ENCODE measurements at places on chromosomes 13 and 19.
A peak's percentile ranks its signal among the peaks of the same experiment; 100 is the strongest.

- DNase-seq: no peak
Observed at GRCh38 chr13:100800283-100800875, 125.8 kb upstream of the TMTC4 start.

GRCh38 chr19:16661480-16662034 lies 618 bp downstream of the TMEM38A start:
- no peak for DNase-seq

DNA sequence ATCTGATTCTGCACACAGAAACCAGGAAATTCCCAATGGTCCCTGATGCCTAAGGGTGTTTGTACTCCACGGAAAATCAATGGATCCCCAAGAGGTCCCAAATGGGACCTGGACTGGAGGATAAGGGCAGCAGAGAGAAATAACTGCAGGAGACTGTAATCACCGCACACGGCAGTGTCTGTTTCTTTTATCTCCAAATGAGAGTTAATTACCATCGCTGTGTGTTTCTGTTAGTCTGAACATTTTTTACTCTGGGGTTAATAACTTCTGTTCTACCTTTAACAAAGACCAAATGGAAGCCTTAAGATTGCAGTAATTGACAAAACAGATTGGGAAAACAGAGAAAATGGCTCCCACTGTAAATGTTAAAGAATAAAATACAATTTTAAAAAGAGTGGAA lies 320.9 kb downstream of the DCLK1 start:
- peak; percentile 85 for DNase-seq

GRCh38 chr13:35140321-35140720 lies 198.3 kb downstream of the NBEA start:
- DNase-seq: peak; percentile 64

DNA sequence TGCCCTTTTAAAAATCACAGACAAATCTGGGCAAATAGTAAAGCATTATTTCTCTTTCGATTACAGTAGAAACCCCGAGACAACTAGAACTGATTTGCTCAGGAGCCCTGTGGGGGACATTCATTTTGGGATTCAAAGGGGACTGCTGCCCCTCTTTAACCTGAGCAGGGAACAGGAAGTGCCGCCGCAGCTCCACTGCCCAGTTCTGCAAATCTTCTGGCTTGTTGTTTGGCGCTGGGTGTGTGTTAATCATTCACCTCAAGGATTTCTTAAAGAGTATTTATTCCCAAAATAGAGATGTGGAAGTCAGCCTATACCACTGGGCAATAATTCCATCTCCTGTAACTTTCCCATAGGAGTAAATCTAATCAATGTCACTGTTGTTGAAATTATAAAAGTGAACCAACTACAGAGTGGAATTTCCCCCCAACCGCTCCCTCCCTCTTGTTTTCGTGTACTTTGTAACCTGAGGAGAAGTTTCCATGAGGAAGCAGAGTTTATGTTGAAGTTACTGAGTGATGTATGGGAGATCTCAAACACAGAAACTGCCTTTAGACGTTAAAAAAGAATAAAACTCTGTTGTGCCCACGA lies 515.8 kb downstream of the KLF12 start:
- DNase-seq: no peak

GRCh38 chr13:51360489-51360888 lies 21.0 kb downstream of the SERPINE3 start:
- no peak for DNase-seq

GRCh38 chr13:31264151-31264550 lies 64.4 kb downstream of the B3GLCT start:
- DNase-seq: no peak

DNA sequence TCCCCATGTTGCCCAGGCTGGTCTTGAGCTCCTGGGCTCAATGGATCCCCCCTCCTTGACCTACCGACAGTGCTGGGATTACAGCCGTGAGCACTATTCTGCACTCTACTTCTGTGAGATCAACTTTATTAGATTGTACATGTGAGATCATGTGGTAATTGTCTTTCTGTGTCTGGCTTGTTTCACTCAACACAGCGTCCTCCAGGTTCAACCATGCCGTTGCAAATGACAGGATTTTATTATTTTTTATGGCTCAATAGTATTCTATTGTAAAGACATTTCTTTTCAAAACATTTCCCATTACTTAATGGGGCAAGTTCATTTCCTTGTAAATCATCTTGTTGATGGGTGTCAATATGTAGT lies 1.5 kb upstream of the OBI1 start:
- no peak for DNase-seq

DNA sequence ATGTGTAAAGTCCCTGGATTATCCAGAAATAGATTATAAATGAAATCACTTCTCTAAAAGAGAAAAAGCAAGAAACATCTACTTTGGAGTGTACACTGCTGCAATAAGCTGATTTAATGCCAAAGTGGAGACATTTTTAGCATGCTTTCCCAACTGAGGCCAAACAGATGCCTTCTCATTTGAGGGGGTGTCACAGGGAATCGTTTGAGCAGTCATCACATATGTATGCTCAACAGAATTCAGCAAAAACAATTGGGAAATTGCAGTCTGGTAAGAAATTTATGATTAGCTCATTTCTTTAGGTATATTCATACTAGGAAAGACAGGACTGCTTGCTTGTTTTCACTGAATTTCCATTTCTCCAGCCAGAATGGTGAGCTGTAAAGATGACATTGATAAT lies 27.3 kb upstream of the TPP2 start:
- no peak for DNase-seq

DNA sequence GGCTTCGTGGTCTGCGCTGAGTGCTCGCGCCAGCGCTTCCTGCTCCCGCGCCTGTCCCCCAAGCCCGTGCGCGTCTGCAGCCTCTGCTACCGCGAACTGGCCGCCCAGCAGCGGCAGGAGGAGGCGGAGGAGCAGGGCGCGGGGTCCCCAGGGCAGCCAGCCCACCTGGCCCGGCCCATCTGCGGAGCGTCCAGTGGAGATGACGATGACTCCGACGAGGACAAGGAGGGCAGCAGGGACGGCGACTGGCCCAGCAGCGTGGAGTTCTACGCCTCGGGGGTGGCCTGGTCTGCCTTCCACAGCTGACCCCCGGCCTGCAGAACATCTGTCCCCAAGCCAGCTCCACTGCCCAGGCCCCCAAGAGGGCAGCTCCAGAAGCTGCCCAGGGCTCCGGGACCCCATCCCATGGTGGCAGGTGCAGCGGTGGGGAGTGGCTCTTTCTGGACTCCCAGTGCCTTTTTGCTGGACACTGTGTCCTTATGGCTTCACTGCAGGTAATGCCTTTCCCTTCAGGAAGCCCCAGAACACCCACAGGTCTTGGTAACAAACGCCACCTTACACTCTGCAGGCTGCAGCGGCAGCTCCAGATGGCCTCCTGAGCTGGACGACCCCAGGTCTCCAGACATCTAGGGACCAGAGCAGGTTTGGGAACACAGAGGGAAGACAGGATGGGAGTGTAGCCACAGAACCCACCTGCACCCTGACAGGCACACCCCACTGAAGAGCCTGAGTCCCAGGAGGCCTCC lies 9.3 kb downstream of the PLEKHF1 start:
- no peak for DNase-seq

GRCh38 chr13:23716401-23716800 lies 146.2 kb downstream of the TNFRSF19 start:
- no peak for DNase-seq

DNA sequence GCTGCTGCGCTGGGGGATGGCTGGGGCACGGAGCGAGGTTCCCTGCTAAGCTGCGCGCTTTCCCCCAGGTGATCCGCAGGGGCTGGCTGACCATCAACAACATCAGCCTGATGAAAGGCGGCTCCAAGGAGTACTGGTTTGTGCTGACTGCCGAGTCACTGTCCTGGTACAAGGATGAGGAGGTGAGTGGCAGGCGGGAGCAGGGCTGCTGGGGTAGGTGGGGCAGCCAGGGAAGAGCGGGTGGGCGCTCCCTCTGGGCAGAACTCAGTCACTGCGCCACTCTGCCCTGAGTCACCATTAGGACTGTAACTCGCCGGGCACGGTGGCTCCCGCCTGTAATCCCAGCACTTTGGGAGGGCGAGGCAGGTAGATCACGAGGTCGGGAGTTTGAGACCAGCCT lies 23.8 kb downstream of the TMED1 start:
- no peak for DNase-seq

DNA sequence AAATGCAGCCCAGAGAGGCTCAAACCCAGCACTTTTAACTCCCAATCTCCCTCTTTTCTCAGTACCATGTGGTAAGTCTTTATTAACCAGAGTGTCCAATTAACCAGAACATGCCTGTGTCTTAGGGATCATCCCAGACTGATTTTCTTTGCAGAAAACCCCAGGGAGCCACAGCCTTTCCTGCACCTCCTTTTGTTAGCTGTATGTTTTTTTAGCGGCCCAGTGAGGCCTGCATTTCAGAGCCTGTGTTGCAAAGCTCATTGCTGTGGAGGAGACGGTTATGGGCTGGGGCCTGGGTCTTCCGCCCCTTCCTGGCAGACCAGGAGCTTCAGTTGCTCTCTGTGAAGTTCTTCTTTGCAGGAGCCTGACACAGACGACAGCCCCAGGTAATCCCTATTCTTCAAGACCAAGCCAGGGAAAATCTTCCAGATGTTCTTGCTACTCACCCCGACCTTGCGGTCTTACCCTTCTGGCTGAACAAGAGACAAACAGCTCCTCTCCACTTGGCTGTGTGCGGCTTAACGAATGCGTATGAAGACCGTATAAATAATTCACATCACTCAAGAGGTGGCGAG lies 70.7 kb upstream of the TSHZ3 start:
- DNase-seq: no peak

- DNase-seq: no peak
Observed at GRCh38 chr13:30872276-30872594, 33.8 kb upstream of the MEDAG start.

GRCh38 chr13:48542581-48543341 lies 9.9 kb upstream of the RCBTB2 start:
- no peak for DNase-seq

DNA sequence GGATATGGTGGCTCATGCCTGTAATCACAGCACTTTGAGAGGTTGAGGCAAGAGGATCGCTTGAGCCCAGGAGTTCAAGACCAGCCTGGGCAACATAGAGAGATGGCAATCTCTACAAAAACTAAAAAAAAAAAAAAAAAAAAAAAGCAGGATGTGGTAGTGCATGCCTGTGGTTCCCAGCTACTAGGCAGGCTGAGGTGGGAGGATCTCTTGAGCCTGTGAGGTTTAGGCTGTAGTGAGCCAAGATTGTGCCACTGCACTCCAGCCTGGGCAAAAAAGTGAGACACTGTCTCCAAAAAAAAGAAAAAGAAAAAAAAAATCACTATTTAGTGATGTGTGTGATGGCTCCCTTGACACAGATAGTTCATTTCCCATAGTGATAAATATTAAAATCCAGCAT lies 365.0 kb upstream of the NBEA start:
- no peak for DNase-seq

DNA sequence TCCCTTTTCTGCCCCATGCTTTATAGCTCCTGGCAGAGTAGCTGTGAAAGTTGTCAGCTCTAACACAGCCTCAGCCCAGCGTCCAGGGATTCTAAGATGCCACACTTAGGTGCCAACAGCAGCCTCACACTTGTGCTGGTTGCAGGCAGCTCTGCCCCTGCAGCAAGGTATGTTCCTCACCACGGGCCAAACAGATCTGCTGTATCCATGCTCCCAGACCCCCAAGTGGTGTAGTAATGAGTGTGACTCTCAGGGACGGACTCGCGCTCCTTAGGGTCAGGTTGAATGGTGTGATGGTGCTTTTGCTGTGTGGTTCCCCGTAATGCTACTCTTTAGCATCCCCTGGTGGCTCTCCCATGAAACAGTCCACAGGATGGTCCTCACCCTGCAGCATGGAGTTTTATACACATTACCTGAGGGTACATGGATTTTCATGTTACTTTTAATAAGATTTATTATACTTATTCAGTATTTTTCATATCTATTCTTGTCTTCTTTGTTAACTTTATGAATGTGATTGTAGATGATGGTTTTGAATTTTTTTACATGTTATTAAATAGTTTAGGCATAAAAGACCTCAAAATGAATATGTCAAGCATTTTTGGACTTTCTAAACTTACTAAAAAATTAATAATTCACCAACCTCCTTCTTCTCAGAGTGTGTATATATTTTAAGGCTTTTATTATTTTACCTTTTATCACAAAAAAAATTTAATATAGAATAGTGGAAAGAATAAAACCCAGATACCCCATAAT lies 232.5 kb downstream of the SLC7A1 start:
- DNase-seq: peak; percentile 91

- DNase-seq: no peak
Observed at GRCh38 chr19:32172566-32173160, 172.7 kb upstream of the ZNF507 start.

DNA sequence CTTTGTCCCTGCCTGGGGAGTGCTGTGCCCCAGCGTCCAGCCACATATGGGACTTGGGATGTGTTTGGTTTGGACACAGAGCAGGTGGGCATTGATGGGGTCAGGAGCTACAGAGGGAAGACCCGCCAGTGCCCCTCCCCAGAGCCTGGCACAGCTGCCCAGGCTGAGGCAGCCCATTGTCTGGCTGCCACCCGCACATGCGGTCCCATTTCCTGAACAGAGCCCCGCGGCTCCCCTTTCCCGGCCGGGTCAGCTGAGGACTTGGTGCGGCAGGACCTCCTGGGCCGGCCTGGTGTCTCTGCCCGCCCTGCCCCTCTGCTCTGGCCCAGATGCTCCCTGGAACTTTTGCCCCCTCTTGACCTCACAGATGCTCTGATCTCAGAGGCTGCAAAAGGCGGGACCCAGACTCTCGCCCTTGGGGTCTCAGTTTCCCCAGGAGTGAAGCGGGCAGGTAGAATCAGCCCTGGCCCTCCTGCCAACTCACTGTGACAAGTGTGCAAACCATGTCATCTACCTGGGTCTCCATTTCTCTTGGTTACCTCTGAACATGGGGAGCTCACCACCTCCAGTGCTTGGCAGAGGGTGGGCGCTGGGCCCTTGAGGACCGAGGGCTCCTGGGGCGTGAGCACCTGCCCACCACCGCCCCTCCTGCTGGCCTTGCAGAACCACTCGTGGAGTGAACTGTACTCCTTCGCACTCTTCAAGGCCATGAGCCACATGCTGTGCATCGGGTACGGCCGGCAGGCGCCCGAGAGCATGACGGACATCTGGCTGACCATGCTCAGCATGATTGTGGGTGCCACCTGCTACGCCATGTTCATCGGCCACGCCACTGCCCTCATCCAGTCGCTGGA lies 17.8 kb downstream of the HCN2 start:
- no peak for DNase-seq

GRCh38 chr13:46899801-46900200 lies 2.9 kb upstream of the HTR2A start:
- DNase-seq: no peak

GRCh38 chr19:14091813-14092462 lies 1.4 kb upstream of the SAMD1 start:
- DNase-seq: no peak

GRCh38 chr13:64482373-64482772 lies 2747.8 kb downstream of the PCDH9 start:
- no peak for DNase-seq

GRCh38 chr13:38415233-38415632 lies 65.6 kb downstream of the UFM1 start:
- no peak for DNase-seq

GRCh38 chr13:47008318-47008717 lies 111.5 kb upstream of the HTR2A start:
- DNase-seq: no peak

GRCh38 chr13:111093634-111094033 lies 21.5 kb upstream of the ARHGEF7 start:
- no peak for DNase-seq

- DNase-seq: no peak
Observed at GRCh38 chr19:800360-801029, 3.2 kb downstream of the PTBP1 start.

Measured in NCI-H748 treated with DMSO at 0.1 percent for 48 hours (cell line).